ENCODE measurements at places on chromosomes 13 and 19. TPM values are rescaled to one million over a fixed set of nuclear protein-coding genes. Genes with fewer than 3 reads are reported as not detected.

- H3K4me1 ChIP-seq, result no peaks in the 10 kb centered on the region
- no peak overlapping the region for H3K27ac ChIP-seq
- DNase-seq, result no peak
- H3K4me3 ChIP-seq, result no peak overlapping the region
- H3K27me3 ChIP-seq, result no peaks in the 10 kb centered on the region
Observed at GRCh38 chr19:51119101-51119500, 5.6 kb upstream of the SIGLEC9 start.

DNA sequence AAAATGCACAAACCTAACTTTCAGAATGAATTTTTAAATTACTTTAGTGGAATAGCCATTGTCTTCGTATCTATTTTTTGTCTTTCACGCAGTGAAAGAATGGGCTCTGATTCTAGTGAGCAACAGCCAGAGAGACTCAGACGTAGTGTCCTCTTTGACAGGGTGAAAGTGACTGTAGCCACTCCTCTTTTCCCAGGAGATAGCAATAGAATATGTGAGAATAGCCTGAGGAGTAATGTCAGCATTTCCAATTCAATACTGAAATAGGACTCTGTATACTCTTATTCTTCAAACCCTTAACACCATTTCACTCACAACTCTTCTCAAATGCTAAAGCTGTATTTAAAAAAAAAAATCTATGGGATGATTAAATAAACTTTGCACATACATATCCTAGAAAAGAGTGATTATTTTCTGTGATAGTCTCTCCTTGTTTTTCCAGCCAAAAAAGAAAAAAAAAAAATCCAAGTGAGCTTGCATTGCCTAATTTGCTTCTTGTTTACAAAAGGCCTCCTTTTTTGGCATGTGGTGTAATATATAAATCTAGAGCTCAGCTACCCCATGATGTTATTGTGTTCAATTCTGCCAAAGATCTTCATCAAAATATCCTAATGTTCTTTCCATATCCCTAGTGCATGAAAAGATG, 626.1 kb upstream of the SLITRK6 start:
- H3K4me1 ChIP-seq, result no peaks in the 10 kb centered on the region
- H3K27ac ChIP-seq, result no peak overlapping the region
- H3K4me3 ChIP-seq, result no peak overlapping the region
- no peak for DNase-seq
- H3K27me3 ChIP-seq, result no peaks in the 10 kb centered on the region

The DPY19L3 gene
- polyA plus RNA-seq, result 12.9 TPM

GRCh38 chr13:113882267-113882630, 18.4 kb upstream of the GAS6 start:
- DNase-seq, result no peak
- peaks cover 8% of the 10 kb centered on the region for H3K4me1 ChIP-seq
- no peaks in the 10 kb centered on the region for H3K36me3 ChIP-seq
- H3K27ac ChIP-seq, result no peak overlapping the region
- H3K27me3 ChIP-seq, result no peaks in the 10 kb centered on the region
- no peak overlapping the region for H3K4me3 ChIP-seq

The ZNF837 gene
- 9.7 TPM for polyA plus RNA-seq

The ZNF814 gene
- polyA plus RNA-seq, result 19.2 TPM

DNA sequence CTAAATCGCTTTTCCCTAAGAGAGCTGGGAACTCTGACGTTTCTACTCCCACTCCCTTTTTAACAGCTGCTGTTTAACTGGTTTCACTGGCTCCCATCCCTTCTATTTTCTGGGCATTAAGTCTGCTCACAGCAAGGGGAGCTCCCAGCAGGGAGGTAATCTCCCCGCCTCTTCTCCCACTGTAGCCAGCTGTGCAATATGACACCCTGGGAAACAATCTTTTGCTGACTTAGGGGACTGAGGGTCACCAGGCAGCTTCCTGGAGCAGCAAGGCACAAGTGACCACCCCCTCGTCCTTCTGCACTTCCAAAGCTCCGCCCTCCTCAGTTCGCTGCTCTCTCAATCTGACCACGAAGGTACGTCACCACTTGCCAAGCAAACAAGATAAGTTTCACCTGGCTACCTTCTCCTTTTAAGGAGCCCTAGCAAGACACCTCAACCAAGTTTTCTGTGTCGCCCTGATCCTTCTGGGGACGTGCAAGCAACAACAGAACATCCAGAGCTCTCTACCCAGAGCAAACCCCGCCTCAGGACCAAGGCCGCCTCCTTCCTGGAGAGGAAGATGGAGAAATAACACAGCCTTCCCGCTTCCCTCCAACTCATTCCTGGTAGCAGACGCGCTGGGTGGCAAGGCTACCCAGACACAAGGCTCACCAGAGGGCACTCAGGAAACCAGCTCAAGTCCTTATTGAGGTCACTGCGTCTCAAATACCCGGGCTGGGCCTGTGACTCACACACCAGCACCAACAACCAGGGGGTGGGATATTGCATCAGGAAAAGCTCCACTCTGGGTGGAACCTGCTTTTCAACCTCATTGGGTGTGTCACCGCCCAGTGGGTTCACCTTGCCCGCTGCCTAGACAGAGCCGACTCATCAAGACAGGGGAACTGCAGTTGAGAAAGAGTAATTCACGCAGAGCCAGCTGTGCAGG, 92.4 kb downstream of the STK24 start:
- no peaks in the 10 kb centered on the region for H3K27me3 ChIP-seq
- DNase-seq, result peak; percentile 91
- H3K4me1 ChIP-seq, result peaks cover 41% of the 10 kb centered on the region
- peak overlapping the region; percentile 97 for H3K27ac ChIP-seq

GRCh38 chr19:10431943-10432735, 11.8 kb downstream of the PDE4A start:
- peaks cover 7% of the 10 kb centered on the region for H3K4me1 ChIP-seq
- H3K27ac ChIP-seq, result no peak overlapping the region
- peaks cover 41% of the 10 kb centered on the region for H3K27me3 ChIP-seq
- H3K4me3 ChIP-seq, result no peak overlapping the region

Data from hepatocyte (in vitro differentiated cells).